ENCODE measurements at places on chromosomes 13 and 19.

GRCh38 chr13:69903081-69903480 lies 204.5 kb upstream of the ATXN8OS start:
- DNase-seq: no peak

DNA sequence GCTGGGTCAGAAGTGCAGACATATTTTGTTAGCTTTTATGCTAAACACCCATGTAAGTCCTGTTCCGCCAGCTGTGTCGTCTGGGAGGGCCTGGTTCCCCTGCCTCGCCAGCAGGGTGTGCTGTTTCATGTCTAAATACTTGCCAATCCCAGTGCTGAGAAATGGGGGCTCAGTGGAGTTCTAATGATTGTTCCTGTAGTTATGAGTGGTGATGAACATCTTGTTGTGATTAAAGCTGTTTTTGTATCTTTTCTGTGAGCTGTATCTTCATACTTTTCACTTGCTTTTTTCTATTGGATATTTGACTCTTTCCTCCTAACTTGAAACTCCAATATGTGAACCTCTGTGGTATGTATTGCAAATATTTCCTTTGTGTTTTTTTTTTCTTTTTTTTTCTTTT lies 32.7 kb downstream of the KDM4B start:
- DNase-seq: no peak

- DNase-seq: no peak
These were observed 869.4 kb downstream of the PCDH17 start for GRCh38 chr13:58500938-58501337.

- DNase-seq: no peak
These were observed 418.9 kb downstream of the FGF14 start for GRCh38 chr13:101982903-101983302.

DNA sequence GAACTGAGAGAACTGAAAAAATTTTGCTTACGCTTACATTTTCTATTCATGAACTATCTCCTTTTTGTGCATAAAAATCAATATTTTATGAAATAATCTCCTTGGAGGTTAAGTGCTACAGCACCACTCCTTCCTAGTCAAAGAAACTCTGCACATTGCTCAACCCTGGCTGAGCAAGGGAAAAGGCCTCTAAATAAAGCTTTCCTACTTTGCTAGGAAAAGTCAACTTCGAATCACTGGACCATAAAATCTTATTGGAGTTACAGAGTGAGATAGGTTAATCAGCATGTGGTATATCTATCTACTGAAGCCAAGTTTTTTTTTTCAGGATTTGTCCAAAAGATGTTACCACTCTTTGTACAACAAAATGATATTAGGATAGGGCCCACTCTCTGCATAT lies 57.5 kb upstream of the HMGB1 start:
- DNase-seq: no peak

DNA sequence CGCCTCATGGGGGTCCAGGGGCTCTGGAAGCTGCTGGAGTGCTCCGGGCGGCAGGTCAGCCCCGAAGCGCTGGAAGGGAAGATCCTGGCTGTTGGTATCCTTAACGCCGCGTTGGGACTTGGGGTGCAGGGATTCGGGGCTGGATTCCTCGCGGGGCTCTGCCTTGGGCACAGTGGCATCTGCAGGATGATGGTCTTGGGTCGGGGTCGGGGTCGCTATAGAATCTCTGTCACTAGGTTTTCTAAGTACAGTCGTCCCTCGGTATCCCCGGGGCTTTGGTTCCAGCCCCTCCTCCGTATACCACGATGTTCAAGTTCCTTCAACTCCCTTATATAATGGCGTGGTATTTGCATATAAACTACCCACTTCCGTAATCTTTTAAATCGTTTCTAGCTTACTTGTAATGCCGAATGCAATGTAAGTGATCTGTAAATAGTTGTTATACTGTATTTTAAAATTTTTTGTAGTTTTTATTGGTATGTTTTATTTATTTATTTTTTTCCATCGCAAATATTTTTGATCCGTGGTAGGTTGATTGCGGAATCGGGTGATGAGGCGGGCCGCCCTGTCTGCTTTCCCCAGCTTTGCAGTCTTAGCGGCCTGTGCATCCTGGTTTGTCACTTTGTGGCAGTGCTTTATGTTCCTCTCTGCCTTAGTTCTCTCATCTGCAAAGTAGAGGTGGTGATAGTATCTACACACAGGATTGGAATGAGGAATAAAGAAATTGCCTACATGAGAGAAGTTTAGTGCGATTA lies 606 bp downstream of the ERCC5 start:
- DNase-seq: no peak

GRCh38 chr19:43526884-43527859 lies at the start of gene ETHE1:
TSS of gene ETHE1 (minus strand) at chr19:43527201. CDS start at chr19:43527177, 24 bp downstream.
- no peak for DNase-seq

- DNase-seq: no peak
These were observed 11.3 kb downstream of the ELAVL1 start for GRCh38 chr19:7994114-7994513.

GRCh38 chr13:19053561-19053960 lies 128.1 kb downstream of the TUBA3C start:
- no peak for DNase-seq

GRCh38 chr13:59024434-59024833 lies 1139.3 kb downstream of the DIAPH3 start:
- no peak for DNase-seq

GRCh38 chr13:67075239-67075638 lies 154.9 kb downstream of the PCDH9 start:
- no peak for DNase-seq

DNA sequence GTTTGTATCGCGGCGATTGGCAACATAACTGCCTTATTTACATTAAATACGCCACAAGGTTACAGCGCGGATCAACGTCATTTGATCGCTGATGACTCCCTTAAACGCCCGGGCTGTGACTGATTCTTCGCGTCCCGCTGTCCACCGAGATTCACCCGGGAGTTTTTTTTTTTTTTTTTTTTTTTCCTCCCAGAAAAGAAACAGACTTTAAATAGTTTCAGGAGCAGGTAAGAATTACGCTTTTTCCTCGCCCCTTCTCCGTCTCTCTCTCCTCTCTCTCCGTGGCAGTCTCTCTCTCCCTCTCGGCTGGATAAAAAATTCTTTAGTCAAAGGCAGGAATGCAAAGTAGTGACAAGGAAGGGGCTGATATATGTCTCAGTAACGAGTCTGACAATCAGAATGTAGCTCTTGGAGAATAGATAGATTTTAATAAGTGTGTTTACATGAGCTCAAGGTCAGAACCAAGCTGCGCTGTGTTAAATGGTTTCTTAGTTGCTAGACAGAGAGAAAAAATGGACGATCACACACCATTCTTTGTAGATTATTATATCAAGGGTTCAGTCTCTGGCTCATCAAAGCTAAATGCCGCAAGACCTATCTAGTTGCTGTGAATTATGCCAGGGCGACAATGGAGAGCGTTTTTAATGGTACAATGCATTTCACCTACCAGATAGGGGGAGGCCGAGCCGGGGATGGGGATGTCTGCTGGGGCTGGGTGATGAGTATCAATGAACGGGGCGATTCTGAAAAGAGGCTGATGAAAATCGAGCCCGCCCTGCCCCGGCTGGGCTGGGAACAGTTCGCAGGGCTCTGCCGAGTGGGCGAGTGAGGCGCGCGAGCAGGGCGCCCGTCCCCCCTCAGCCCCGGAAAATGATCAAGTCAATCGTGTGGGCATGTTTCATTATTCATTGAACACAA lies 147.2 kb upstream of the ZNF536 start:
- no peak for DNase-seq

GRCh38 chr13:95197548-95197947 lies 103.7 kb downstream of the ABCC4 start:
- DNase-seq: no peak
